ENCODE measurements at places on chromosomes 4 and X.

DNA sequence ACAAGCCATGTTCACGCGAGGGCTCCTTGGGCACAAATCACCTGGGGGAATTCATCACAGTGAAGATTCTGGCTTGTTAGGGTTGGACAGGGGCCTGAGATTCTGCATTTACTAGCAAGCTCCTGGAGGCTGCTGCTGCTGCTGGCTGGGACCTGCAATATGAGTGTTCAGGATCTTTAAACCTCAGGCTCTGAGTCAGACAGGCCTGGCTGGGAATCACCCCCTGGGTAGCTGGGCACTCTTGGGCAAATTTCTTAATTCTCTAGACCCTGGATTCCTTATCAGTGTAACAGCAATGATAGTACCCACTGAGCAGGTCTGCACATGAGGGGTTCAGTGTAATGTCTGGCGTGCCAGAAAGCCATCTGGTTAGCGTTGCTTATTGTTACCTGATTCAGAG is 101.5 kb downstream of the DHX15 start:
- no peak for DNase-seq

- DNase-seq, result no peak
Measured at GRCh38 chr4:78561677-78562076, 10.1 kb downstream of the ANXA3 start.

DNA sequence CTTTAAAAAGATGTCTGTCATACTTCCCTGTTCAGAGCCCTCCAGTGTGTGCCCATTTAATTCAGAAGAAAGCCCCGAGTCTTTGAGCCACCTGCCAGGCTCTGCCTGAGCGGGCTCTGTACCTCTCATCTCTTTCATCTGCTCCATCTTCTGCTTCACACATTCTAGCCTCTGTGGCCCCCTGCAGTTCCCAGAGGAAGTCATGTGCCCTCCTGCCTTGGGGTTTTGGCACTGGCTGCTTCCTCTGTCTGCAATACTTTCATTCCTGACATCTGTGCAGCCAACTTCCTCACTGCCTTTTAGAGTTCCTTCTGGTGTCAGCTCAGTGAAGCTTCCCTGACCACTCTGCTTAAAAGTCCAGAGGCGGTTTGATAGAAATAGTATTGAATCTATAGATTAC is 6.2 kb upstream of the STK32B start:
- DNase-seq, result no peak

- DNase-seq, result no peak
Measured at GRCh38 chr4:33649471-33649870, 2594.8 kb downstream of the ARAP2 start.

DNA sequence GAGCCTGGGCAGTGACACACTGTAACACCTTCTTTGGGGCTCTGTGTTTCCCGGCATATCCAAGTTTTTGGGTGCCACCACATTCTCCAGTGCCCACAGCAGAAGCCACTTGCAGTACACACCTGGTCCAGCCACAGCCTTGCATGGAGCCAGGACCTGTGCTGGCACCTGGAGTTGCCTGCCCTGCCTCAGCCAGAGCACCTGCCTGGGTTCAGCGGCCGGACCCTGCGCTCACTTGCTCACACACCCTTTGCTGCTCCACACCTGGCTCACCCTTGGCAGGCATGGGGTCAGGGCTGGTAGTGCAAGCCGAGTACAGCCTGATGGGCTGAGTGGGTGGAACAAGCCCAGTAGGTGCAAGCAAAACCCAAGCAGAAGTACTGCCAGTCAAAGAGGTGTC is 1511.1 kb downstream of the TECRL start:
- DNase-seq, result no peak

GRCh38 chrX:153871451-153871850 is 14.5 kb downstream of the L1CAM start:
- no peak for DNase-seq

GRCh38 chr4:185796176-185796575 is 15.8 kb downstream of the SORBS2 start:
- no peak for DNase-seq

GRCh38 chrX:49231333-49232000 is 1.7 kb downstream of the CACNA1F start:
- DNase-seq, result no peak

DNA sequence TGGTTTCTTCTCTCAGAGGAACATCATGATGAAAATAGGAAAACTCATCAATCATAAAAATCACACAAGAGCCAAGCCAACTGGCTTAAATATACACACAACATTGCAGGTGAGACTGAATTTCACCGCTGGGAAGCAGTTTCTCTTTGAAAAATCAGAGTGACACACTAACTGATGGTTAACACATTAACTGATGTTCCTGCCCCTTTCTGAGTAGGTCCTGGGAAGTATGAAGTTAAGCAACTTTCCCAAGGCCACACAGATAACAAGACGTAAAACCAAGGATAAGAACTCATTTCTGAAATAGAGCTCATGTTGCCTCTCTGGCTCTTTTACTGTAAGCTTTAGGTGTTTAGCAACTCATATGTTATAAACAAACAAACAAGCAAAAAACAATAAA is 813.7 kb upstream of the HS3ST1 start:
- DNase-seq, result no peak

- no peak for DNase-seq
Measured at GRCh38 chr4:95178938-95179337, 369.8 kb downstream of the UNC5C start.

DNA sequence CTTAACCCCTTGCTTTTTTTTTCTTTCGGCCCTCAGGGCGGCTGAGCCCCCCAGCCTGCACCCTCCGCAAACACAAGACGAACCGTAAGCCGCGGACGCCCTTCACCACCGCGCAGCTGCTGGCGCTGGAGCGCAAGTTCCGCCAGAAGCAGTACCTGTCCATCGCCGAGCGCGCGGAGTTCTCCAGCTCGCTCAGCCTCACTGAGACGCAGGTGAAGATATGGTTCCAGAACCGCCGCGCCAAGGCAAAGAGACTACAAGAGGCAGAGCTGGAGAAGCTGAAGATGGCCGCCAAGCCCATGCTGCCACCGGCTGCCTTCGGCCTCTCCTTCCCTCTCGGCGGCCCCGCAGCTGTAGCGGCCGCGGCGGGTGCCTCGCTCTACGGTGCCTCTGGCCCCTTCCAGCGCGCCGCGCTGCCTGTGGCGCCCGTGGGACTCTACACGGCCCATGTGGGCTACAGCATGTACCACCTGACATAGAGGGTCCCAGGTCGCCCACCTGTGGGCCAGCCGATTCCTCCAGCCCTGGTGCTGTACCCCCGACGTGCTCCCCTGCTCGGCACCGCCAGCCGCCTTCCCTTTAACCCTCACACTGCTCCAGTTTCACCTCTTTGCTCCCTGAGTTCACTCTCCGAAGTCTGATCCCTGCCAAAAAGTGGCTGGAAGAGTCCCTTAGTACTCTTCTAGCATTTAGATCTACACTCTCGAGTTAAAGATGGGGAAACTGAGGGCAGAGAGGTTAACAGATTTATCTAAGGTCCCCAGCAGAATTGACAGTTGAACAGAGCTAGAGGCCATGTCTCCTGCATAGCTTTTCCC is 3.4 kb downstream of the MSX1 start:
- no peak for DNase-seq

DNA sequence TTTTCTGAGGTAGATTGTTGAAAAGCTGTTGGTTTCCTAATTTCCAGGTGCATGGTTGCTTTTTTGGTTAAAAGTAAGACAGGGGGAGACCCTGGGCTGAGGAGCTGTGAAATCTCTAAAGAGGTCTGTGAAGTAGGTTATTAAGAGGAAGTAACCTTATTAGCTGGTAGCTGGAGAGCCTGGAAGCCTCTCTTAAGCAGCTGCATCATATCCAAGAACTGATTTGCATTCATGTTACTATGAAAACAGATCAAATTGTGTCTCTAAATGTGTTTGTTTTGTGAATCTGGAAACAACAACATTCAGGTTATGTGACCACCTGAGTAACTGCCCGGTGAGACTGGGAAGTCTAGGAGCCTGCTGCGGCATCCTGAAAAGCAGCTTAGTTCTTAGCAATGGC is 54.1 kb downstream of the ARHGAP10 start:
- no peak for DNase-seq

DNA sequence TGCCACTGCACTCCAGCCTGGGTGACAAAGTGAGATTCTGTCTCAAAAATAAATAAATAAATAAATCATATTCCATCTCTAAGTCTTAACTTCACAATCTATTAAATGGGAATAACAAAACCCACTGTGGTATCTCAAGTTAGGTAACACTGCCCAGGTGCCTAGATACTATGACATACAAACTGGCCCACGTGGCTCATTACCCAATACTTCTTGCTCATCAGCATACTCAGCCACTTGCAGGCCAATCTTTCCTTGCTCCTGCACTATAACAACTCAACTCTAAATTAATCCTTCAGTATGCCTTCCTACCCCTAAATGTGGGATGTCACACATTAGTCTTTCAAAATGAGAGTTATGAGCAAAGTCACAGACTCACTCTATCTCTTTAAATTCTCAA is 230.1 kb downstream of the OPHN1 start:
- no peak for DNase-seq

DNA sequence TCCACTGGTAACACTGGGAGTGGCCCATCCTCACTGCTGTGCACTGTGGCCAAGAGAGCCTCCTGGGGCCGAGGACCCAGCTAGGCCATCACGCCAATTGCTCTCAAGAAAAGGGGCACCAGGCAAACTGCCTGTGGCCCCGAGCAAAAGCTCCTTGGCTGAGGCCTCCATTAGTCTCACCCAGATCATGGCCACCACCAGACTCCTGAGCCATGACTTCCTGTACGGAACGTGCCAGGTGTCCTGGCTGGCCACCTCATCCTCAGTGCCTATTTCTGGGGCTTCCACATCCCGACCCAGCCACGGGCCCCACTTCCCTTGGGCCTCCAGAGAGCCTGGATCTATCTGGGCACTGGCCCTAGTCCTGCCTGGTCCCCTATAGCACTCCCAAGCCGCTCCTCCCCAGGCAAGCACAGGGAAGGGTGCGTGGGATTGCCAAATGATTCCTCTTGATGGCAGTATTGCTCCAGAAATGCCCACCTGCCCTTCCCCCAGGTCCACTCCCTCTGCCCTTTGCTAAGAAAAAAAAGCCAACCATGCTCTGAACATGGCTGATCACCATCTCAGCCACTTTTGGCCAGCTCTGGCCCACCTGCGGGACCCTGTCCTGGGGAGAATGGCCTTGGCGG is 212.6 kb upstream of the AGTR2 start:
- no peak for DNase-seq
